ENCODE measurements at places on chromosomes 16 and 17. TPM values are rescaled to one million over a fixed set of nuclear protein-coding genes. Genes with fewer than 3 reads are reported as not detected.

ZMYND15 gene
- 1.2 TPM for total RNA-seq

CD300LB gene
- total RNA-seq: 0.69 TPM

CES3 gene
- 169 TPM for total RNA-seq

CCDC154 gene
- total RNA-seq: 1.6 TPM

CCL18 gene
- 0.54 TPM for total RNA-seq

CIITA gene
- 9.6 TPM for total RNA-seq

KLHL10 gene
- not detected for total RNA-seq

DNA sequence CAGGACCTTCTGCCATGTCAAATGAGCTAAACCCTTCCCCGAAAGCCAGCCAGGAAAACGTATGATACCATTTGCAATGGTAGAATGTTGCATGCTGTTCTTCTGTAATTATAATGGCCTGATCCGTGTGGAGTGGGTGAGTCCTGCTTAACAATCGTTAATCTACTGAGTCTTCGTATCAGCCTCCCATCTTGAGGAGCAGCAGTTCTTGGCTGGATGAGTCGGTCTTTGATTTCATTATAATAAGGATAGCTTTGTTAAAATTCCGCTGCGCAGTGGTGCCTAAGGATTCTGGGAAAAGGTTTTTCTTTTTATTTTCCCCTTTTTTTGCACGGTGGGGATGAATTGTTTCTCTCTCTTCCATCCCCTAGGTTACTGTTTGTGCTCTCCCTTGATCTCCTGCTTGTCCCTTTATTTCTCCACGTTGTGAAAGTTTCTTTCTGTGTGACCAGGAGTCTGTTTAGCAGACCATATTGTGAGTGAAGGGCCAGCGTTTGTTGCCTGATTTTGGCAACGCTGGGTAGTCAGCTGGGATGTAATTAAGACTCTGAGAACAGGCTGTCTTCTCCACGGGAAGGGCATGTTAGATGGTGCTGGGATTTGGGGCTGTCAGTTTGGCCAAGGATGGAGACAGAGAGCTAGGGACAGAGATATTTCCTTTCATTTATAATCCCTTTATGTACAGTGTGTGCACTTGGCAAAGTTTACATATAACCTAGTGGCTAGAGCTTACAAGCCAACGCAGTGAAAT is 263.0 kb downstream of the FTO start:
- DNase-seq: no peak

DNA sequence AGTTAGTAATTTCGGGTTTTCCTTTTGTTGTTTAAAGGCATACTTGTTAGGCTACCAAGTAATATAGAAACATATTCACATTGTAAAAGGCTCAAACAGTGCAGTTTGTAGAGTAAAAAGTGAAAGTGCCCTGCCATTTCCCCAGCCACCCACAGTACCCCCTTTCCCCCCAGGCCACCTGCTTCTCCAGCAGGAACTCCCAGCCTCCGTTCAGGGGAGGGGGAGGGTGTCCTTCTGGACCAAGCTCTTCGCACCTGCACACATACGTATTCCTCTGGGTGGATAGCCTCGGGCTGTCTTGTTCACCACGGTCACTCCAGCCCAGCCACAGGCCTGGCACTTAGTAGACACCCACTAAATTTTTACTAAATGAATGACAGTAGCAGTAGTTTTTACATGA is 144.5 kb downstream of the CLEC16A start:
- no peak for DNase-seq

- DNase-seq: no peak
These were observed 12.7 kb downstream of the COG1 start for GRCh38 chr17:73205459-73205961.

DNA sequence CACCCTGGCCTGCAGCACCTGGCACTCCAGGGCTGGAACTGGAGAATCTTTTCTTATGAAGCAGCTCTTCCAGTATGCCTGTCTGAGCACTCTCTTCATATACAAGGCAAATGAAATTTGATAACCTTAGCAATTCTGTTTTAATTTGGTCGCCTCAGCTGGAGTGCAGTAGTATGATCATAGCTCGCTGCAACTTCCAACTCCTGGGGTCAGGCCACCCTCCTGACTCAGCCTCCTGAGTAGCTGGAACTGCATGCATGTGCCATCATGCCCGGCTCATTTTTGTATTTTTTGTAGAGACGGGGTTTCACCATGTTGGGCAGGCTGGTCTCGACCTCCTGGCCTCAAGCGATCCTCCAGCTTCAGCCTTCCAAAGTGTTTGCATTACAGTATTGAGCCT is 140.8 kb upstream of the CHMP6 start:
- DNase-seq: no peak

DNA sequence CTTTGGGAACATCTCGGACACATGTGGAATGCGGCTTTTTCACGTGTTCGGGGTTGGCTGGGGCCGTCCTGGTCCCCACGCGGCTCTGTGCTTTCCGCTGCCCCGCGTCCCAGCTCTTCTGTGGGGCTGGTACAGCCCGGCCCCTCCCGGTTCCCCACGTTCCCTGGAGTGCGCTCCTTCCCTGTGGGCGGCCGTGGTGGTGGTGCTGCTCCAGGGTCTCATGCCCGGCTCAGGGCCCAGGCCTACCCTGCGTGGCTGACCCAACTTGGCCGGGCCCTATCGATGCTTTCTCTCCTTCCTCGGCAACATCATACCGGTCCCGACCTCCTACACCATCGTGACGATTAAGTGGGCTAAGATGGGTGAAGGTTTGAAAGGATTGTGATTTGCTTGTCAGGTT is 3.3 kb downstream of the TELO2 start:
- DNase-seq: no peak

DNA sequence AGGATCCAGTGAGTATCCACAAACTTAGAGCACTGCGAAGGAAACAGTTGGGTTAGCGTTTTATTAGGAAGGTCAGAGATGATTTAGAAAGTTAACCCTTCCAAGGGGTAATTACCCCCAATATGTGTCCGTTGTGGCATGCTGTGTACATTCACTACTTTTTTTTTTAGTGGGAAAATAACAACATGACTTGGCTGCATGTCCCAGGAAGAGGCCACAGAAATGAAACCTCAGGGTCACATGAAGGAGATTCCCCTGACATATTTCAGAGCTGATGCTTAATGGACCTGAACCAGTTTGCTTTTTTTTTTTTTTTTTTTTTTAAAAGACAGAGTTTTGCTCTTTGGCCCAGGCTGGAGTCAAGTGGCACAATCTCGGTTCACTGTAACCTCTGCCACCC is 167.5 kb downstream of the PRKCA start:
- DNase-seq: no peak

DNA sequence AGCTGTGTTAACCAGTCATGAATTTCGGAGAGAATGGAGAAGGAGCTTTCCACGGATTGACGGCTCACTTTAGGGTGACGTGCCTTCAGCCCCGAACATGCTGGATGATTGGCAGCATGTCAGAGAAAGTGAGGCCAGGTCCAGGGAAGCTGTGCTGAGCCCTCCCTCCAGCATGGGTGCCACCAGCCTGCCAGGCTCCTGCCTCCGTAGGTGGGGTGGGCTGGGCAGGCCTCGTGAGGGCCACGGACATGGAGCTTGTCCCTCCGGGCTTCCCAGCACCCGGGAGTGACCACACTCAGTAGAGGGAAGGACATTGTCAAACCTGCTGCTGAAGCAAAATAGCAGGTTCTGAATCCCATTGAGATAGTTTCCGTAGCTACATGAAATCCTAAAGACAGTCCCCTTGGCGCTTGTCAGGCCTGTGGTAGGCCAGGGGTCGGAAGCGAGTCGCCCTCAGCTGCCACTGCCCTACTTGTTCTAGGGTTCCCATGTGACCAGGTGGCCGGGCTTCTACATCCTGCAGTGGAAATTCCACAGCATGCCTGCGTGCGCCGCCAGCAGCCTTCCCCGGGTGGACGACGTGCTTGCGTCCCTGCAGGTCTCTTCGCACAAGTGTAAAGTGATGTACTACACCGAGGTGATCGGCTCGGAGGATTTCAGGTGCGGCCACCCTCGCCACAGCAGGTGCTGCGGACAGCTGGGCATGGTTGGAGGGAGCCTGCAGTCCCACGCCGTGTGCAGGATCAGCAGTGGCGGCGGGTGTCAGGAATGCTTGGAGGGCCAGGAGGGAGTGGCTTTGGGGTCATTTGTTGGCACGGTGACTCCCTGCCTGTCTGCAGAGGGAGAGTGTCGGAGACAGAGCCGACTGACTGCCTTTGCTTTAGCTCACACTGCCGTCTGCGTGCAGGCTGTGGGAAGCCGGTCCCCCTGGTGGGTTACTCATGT is 72.3 kb downstream of the SEC14L1 start:
- DNase-seq: no peak

GRCh38 chr17:37479025-37479424 is 10.7 kb upstream of the DUSP14 start:
- no peak for DNase-seq

DNA sequence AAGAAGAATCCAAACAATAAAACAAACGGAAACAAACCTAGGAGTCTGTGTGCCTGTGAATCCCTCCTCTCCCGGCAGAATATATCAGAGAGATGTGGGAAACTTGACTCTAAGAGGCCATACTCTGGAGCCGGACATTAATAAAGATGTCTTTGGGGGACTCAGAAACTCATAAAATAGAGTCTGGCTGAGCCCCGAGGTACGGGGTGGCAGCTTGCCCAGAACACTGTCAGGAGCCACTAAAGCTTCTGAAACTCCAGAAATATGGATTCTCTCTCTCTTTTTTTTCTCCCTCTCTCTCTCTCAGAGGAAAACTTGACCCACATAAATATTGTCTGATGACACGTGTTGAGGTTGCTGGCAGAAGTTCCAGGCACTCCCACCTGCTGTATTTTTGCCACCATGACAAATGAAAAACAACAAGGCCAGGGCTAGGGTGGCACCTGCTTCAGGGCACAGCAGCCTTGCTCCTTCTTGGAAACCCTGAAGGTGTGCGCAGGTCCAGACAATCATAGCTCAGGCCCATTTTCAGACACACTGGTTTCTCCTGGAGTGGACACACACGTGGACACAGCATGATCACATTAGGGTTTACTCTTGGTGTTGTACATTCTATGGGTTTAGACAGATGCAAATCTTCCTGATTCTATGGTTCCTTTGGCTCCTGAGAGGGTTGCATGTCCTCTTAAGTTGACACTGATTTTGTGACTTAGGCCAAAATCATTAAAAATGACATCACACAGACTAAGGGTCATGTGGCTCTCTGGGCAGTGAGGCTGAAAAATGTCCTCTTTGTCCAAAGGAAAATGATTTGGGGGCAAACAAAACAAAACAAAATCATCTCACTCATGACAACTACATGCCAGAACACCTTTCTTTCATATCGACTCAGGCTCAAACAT is 282.6 kb upstream of the IRX3 start:
- DNase-seq: no peak

GRCh38 chr17:68820476-68820824 is 134.7 kb downstream of the ABCA8 start:
- no peak for DNase-seq

DNA sequence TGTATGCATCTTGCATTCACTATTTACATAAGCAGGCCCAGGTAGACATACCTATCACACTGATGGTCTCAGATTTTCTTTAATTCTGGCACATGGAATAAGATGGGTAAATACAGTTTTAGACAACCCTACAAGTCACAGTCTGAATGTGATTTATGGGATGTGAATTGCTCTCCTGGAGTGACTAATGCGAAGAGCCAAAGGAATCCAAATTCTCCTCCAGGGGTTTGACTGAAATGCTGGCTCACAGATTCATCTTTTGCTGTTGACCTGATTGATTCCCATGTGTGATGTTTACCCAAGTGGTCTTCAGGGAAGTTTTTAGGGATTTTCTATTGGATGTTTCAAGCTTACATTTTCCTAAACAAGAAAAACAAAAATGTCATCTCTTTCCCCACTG is 277.9 kb upstream of the MON1B start:
- no peak for DNase-seq

DNA sequence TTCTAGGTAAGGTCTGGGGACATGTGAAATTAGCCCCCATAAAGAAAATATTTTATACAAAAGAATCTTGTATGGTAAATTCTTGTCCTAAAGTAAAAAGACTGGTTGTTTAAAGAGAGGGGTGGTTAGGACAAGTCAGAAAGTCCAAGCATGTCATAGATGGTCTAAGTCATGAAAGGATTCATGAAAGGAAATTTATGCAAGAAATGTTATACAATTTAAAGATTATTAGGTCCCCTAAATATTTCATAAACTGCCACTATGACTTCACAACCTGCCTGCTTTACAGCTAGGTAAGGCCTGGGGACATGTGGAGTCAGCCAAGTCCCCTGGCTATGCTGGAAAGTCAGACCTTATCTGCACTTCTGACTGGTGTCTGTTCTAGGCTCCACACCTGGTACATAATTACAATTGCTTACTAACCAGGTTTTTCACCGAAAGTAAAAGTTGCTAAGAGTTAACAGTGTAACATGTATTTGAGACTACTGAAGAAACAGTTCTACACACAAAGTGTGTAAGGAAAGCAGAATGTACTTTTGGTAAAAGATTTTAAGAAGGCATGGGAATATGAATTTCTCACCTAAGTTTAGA is 17.0 kb downstream of the N4BP1 start:
- no peak for DNase-seq

DNA sequence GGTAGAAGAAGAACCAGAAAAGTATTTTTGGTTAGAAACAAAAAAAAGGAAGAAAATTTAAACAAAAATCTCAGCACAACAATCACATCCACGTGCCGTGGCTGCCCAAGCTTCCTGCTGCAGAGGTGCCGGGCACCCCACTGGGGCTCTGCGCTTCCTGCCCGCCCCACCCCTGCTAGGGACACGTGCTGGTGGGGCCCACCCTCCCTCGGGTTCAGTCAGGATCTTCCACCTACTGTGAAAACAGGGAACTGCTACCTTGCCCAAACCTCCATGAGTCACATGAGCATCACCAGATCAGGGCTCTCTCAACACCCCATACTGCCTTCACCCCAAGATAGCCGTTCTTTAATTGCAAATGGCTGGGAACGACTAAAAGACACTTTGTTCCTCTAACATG is 24.4 kb upstream of the CYTH1 start:
- DNase-seq: no peak

DNA sequence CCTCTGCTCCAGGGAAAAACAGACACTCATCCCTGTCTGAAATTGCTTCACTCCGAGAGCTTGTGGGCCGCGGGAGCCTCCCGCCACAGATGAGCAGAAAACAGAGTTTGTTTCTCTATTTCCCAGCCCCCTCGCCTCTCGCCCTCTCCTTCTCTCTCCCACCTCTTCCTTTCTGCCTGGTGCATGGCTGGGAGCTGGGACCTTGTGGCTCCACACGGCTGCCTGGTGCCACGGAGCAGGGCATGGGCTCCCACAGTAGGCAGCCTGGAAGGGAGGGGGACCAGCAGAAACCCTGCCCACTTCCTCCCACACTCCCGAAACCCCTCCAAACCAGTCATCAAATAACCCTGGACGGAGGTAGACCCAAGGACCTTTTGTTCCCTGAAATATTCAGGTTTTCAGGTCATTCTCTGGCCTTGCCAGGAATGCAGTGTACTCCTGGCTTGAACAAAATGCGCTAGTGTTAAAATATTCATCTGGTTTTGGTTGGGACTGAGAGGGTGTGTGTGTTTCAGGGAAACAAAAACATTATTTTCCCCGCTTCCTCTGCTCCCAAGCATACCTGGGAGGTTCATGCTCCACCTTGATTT is 204.9 kb downstream of the C16orf78 start:
- no peak for DNase-seq

Measured in colonic mucosa (tissue), 4 donors.